ENCODE measurements at places on chromosomes 13 and 19.

DNA sequence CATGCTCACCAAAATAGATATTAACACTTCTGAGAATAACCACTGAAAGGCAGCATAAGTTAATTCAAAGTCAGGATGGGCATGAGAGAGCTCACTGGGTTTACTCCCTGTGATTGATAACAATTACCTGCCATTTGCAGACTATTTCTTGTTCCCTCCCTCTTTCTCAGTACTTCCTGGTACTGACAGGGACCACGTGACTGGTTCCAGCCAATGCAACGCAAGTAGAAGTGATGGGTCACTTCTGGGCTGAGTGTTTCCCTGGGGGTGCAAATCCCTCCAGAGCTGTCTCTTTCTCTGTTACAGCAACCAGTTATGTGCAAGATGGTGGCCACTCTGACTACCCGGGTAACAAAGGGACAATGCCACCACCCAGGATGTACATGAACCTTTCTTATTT, 118.8 kb downstream of the EFNB2 start:
- DNase-seq: no peak

DNA sequence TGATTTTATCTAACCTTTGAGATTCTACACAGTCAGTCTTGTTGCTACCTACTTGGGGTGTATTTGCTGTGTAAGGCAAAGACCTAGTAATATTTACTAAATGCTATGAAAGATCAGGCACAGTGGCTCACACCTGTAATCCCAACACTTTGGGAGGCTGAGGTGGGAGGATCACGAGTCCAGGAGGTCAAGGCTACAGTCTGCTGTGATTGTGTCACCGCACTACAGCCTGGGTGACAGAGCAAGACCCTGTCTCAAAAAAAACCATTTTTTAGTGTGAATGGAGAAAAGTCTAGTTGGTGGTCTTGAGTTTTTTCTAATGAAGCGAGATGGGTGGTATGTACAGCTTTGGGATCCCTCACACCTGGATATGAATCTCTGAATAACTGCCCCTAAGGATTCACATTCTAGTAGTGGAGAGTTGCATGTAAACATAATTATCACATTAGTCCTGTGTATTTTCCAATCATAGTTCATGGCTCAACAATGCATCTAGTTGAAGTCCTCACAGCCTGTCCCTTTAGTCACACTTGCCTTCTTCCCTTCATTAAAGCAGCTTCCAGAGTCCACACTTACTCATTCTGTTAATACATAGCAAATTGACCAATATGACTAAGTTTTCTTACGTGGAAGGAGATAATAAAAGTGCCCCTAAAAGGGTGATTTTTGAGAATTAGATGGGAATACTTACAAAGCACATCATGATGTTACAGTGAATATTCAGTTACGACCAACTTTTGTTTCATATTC, 7.5 kb downstream of the RPL21 start:
- DNase-seq: no peak

- no peak for DNase-seq
Measured at GRCh38 chr13:109090796-109091195, 461.4 kb downstream of the MYO16 start.

GRCh38 chr13:42551611-42552010, 22.3 kb upstream of the TNFSF11 start:
- DNase-seq: no peak

DNA sequence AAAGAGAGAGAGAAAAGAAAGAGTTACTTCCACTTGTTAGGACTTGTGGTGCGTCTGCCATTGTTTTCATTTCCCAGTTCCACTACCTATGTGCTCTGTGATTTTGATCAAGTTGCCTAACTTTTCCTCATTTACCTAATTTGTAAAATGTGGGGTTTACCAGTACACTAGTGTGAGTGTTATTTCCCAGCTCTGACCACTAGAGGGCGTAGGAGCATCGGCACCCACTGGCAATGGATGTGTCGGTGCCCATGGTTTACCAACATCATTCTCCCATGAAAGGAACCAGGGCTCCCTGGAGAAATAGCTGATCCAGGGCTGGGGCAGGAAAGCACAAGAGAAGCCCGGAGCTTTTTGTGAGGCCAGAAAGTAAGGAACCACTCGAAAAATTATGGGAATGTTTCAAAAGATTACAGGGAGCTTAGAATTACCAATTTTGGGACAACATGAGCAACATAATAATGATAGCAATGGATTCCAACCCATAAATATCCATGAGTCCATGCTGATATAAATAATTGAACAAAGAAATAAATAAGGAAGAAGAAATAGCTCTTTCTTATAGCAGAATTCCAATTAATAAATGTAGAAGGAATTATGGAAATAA, 15.1 kb upstream of the CEACAM4 start:
- peak; percentile 44 for DNase-seq

DNA sequence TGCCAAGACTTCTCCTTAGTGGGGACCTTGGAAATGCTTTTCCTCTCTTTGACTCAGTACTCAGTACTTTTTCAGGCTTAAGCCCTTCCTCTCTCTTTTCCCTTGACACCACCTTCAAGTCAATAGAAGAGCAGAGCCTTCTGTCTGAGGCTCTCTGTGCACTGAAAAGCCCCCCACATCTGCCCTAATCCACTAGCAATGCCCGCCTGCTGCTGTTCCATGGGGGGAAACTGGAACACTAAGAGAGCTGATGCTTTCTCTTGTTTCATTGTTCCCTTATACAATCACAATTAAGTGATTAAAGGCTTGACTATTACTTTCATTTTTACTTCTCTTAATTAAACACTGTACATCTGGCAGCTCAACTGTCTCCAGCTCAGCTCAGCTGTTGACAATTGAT, 254.5 kb downstream of the SLITRK6 start:
- DNase-seq: no peak

DNA sequence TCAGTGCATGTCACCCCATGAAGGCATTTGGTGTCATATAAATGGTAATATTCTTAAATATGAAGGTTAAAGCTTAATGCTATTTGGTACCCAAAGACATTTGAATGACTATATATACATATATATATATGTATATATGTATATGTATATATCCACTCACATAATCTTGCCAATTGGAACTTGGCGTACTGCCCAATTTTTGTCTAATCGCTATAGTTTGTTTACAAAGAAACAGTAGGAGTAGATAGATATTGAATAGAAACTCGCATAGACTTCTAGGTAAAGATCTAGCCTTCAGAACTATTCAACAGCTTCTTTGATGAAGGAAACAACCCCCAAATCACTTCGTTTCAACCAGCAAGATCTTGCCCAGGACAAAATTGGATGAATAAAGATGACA, 24.1 kb downstream of the KLF5 start:
- DNase-seq: no peak

Data from stimulated activated CD8-positive, alpha-beta memory T cell treated with anti-CD3 and anti-CD28 coated beads, Interleukin-2, amount 100 ng/mL, for 1 hour (primary cell).